ENCODE measurements at places on chromosomes 11 and 22.

GRCh38 chr11:130189492-130190210 is 30.1 kb downstream of the ST14 start:
- DNase-seq, result no peak

DNA sequence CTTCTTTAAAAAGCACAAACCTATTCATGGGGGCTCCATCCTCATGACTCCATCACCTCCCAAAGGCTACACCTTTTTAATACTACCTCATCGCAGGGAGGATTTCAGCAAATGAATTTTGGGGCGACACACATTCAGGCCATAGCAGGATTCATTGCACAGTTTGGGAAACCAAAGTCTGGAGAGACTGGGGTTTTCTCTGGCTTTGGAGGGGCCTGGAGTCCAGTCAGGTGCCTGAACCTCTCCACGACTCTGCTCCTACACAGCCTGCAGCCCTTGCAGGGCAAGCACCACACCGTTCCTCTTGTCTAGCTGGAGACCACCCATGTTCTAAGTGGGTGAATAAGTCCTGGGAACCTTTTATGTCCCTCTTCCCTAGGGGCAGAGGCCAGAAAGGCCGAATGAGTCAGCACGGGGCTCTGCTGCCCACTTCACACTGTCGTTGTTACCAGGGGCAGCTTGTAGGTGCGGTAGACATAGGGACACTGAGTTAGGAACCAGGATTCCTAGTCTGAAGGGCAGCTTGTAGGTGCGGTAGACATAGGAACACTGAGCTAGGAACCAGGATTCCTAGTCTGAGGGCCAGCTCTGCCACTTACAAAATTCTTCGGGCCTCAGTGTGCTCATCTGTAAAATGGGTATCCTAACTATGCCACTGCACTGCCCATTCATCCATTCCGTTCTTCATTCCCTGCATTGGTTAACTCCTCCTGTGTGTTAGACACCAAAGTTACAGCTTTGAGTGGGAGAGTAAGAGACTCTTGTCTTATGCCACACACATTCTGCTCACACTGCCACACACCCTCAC is 251.7 kb upstream of the B3GAT1 start:
- no peak for DNase-seq

- DNase-seq, result no peak
Observed at GRCh38 chr22:40196628-40197360, 19.1 kb downstream of the TNRC6B start.

- DNase-seq, result no peak
Observed at GRCh38 chr22:42680648-42681047, 31.5 kb upstream of the CYB5R3 start.

- DNase-seq, result no peak
Observed at GRCh38 chr11:129888451-129888850, 6.9 kb downstream of the NFRKB start.

- no peak for DNase-seq
Observed at GRCh38 chr22:47351836-47352579, 589.6 kb downstream of the TBC1D22A start.

Measured in activated T-cell treated with anti-CD3 and anti-CD28 coated beads for 1 hour (primary cell).